ENCODE measurements at places on chromosomes 7 and 10.

DNA sequence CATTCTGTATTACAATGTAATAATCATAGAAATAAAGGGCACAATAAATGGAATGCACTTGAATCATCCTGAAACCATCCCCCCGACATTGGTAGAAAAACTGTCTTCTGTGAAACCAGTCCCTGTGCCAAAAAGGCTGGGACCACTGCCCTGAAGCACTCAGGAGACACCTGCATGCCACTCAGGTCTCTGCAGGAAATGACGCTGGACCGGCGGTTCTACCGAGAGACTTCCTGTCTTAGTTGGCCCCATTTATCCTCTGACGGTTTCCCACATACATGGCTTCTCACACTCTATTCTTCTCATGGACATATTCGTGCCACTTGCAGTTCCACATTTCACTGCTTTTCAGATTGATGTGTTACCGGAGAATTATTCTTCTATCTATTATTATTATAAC, 617.5 kb downstream of the SDK1 start:
- no peak for DNase-seq

DNA sequence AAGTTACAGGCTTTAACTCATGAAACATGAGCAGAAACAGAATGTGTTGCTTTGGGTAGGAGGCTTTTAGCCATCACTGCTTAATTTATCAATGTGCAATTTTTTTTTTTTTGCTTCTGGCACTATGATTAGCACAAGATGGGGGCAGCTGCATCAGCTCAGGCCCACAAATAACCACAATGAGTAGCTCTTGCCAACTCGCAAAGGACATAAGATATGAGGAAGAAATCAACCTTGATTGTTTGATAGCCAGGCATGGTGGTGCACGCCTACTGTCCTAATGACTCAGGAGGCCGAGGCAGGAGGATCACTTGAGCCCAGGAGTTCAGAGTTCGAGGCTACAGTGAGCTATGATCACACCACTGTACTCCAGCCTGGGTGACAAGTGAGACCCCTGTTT, 12.3 kb downstream of the NOD1 start:
- no peak for DNase-seq

- peak; percentile 48 for DNase-seq
These were observed 58.9 kb downstream of the PRKAR2B start for GRCh38 chr7:107103369-107103768.

GRCh38 chr10:22742678-22743077, 28.3 kb upstream of the PIP4K2A start:
- DNase-seq, result peak; percentile 78

DNA sequence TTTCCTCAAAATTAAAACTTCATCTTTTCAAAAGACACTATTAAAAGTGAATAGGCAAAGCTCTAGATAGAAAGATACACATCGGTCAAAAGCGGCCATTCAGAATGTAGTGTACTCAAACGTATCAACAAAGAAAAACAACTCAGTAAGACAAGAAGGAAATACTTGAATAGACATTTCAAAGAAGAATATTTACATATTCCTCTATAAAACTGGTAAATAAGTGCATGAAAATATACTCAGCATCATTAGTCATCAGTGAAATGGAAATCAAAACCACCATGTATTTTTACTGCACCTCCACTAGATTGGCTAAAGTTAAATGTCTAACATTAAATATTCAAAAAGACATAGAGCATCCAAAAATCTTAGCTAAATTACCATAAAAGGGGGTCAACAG, 551.1 kb upstream of the SORCS1 start:
- no peak for DNase-seq

GRCh38 chr7:35446091-35446490, 192.2 kb upstream of the TBX20 start:
- DNase-seq, result no peak

- DNase-seq, result peak; percentile 52
These were observed 531 bp downstream of the IKZF1 start for GRCh38 chr7:50304911-50305582.

GRCh38 chr10:45076891-45077290, 76.2 kb downstream of the ZNF22 start:
- DNase-seq, result no peak

- peak; percentile 58 for DNase-seq
These were observed 104.6 kb upstream of the PPIF start for GRCh38 chr10:79242620-79243152.

- DNase-seq, result no peak
These were observed 565.8 kb downstream of the NRG3 start for GRCh38 chr10:82440775-82441174.

DNA sequence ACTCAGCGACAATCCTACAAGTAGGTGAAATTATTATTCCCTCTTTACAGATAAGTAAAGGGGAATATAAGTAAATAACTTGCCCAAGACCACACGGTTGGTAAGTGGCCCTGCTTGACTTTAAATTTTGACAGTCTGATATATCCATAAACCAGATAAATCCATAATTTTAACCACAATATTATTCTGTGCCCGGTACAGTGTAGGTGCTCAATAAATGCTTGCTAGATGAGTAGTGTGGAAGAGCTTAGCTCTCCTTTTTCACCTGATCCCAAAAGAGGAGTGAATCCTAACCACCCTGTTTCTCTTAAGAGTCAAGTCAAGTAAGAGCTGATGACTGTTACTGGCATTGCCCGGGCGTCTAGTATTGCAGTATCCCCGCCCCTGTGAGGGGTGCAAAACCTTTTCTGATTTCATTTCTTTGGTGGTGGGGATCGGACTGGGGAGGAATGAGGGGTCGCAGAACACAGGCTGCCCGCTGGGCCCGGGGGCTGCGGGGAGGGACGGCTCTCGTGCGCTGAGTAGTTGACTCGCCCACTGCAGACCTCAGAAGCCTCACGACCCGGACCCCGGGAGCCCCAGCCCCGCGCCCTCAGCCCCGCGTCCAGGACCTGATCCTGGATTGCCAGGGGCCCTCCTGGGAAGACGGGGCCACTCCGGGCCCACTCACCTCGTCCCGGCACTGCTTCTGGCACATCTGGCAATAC, 490 bp downstream of the KIN start:
- peak; percentile 23 for DNase-seq

- DNase-seq, result no peak
These were observed 4.5 kb upstream of the EMX2 start for GRCh38 chr10:117537904-117538524.

DNA sequence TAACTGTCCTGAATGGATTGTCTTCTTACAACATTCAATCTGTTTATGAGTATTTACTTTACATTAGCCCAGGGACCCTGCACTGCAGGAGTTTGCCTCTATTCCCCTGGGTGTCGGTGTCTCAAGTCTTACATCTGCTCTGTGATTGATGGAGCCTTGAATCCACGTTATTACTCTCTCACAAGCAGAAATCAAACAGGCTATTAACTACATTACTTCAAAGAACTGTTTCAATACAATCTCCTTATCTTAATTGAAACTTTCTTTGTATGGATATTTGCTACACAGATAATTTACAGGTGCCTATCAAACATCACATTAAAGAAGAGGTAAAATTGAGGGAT, 3.1 kb upstream of the ARID5B start:
- DNase-seq, result no peak

DNA sequence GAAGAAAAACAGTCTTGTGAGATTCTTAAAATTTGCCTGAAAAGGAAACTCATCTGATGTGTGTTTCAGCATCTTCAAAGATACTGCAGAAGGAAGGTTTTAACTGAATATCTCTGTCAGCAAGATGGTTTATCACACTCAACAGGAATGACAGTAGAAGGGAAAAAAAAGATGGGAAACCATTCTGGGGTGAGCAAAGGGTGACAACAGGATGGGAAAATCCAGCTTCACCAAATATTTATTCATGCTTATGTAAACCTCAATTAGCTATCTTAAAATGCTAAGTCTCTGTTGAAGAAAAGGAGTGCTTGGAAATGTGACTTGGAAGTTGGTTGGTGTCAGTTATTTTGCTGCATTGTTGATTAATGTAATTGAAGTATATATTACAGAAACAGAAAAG, 82.2 kb downstream of the FZD1 start:
- DNase-seq, result no peak

- DNase-seq, result no peak
These were observed 3.3 kb downstream of the MRPS33 start for GRCh38 chr7:141011443-141011842.

DNA sequence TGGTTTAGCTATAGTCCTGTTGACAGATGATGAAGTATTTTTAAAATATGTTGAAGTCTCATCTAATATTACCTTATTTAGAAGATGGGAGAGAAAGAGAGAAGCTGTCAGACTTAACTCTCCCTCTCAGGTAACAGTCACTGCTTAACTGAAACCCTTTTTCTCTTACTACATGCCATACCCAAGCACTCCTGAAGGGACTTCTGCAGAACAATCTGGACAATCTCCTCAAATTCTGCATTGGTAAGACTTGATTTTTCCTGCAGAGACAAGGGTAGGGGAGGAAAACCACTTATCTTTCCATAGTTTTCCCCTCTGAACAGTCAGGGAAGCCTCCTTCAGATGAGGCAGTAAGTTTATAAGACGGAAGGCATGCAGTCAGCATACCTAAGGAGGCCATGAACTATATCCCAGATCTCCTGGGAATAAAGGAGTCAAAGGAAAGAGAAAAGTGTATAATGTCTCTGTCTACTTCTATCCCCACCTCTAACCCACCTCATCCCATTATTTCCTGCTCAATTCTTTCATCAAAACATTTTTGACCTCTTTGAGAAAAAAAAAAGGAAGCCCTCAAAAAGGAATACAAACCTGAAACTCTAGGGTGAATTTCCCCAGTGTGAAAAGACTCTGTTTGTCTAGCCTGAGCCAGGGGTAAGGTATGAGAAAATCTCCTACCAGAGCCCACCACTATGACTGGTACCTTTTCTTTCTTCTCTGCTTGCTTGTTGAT, 9.4 kb downstream of the ZCWPW1 start:
- DNase-seq, result no peak

- DNase-seq, result peak; percentile 98
These were observed 224.7 kb upstream of the SH2B2 start for GRCh38 chr7:102061981-102062390.

GRCh38 chr10:58440484-58440883, 55.3 kb downstream of the TFAM start:
- DNase-seq, result no peak

GRCh38 chr10:79230328-79230830, 116.9 kb upstream of the PPIF start:
- no peak for DNase-seq

- no peak for DNase-seq
These were observed 3.8 kb downstream of the MCM10 start for GRCh38 chr10:13165177-13165576.

GRCh38 chr7:36611703-36612102, 112.6 kb downstream of the AOAH start:
- no peak for DNase-seq

- peak; percentile 4 for DNase-seq
These were observed 11.3 kb downstream of the CPA2 start for GRCh38 chr7:130277763-130278643.

GRCh38 chr7:8325067-8325466, 63.1 kb upstream of the ICA1 start:
- no peak for DNase-seq

DNA sequence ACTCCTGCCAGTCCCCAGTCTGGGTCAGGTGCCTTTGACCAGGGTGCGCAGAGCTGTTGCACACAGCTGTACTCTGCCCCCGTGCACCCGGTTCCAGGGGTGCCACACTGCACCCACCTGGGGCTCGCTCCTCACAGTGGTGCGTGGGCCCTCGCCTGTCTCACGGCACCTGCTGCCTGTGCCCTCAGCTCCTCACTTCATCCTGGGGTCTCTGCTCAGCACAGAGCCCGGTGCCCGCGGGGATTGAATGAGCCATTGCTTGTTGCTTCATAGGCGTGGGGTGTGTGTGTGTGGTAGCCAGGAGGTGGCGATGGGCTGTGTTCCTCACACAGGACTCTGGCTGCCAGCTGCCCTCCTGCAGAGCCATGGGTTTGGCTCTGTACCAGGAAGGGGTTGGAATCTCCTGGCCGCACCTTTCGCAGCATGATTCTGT, 18.5 kb downstream of the EIF3B start:
- DNase-seq, result no peak

DNA sequence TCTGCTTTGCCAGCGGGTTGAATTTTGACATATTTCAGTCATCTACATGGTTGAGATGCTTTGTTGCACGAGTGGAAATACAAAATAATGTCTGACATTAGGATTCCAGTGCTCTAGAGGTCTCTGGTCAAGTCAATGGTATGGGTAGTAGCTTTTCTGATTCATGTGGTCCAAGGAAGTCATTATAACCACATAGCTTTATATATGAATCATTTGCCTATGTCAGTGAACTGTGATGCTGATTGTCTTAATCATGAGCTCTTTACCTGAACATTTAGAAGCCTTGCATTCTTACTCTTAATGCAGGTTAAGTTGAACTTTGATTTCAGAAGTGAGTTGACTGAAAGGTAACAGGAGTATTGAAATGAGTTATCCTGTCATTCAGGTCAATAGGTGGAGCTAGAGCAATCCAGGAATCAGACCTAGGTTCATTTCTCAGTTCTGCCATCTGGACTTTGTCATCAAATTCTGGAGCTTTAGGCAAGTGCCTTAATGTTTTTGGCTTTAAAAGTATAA, 3.3 kb downstream of the MAPK8 start:
- DNase-seq, result no peak

GRCh38 chr7:136256491-136256890, 279.3 kb upstream of the MTPN start:
- DNase-seq, result no peak

GRCh38 chr7:87231711-87232110, 12.2 kb upstream of the TMEM243 start:
- no peak for DNase-seq

- no peak for DNase-seq
These were observed 8.0 kb upstream of the CFAP70 start for GRCh38 chr10:73366381-73367298.

GRCh38 chr7:50353894-50354595, 49.5 kb downstream of the IKZF1 start:
- no peak for DNase-seq

DNA sequence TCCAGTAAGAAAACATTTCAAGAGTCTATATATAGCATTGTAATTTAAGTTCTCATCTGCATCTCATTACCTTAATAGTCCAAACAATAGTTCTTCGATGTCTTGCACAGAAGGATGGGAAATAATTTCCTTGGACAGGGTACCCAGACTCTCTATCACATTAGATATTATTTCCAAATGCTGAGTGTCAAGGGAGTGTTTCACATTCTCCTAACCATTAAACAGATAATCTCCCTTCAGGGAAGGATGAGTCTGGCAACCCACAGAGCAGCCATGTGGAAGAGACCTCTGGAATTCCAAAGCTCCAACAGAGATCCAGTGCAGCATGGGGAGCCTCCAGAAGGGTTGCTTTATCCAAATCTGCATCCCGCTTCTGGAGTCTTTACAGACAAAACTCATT, 89.6 kb downstream of the FZD1 start:
- DNase-seq, result no peak

DNA sequence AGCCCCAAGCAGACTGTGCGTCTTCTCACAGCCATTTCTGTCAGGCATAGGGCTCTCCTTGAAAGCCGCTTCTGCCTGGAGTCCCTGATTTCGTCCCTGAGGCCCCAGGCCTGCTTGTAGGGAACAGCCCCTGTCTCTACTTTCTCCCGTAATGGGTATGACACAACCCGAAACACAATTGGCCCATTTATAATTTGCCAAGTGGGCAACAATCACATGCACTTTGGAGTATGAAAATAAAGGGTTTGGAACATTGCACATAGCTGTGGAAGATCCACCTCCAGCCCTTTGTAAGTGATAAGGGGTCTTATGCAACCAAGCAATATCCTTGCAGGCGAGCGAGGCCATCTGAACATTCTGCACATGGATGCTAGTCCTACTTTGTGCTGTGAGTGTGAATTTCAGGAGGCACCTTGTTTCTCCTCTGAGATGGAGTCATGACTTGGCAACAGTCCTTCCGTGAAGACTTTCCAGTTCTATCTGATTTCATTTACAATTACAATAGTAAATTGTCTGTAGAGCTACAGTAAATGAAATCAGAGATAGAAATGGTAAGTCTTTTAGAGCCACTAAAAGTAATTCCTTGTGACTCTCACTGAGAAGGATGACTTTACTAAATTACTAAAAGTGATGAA, 141.5 kb downstream of the CUBN start:
- DNase-seq, result no peak
